Body of pancreas (tissue), 4 donors: ENCODE measurements at places on chromosomes 11 and 22.

GRCh38 chr11:9739123-9739900 lies 75.4 kb downstream of the SWAP70 start:
- no peaks in the 10 kb centered on the region for H3K36me3 ChIP-seq
- no peak overlapping the region for H3K27ac ChIP-seq
- peaks cover 32% of the 10 kb centered on the region for H3K4me1 ChIP-seq
- DNase-seq = no peak

GRCh38 chr11:122917311-122917710 lies 34.8 kb downstream of the JHY start:
- no peak overlapping the region for H3K4me3 ChIP-seq
- H3K36me3 ChIP-seq = no peaks in the 10 kb centered on the region
- no peak overlapping the region for H3K27ac ChIP-seq
- H3K4me1 ChIP-seq = no peaks in the 10 kb centered on the region

DNA sequence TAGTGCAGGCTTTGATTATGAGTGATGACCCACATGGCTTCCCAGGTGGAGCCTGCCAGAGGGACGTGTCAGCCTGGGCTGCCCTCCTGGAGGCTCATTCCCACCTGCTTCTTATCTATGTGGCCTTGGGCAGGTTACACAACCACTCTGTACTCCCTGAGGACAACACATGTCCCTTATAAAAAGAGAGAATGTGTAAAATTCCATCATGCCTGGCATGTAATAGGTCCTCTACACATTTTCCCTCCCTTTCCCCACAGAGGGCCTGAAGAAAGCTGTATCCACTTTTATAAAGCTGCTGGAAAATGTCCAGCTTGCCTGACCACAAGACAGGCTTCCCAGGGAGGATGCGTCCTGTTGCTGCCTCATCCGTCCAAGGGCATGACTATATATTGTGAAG lies 55.0 kb upstream of the VSTM5 start:
- no peak for DNase-seq
- peaks cover 7% of the 10 kb centered on the region for H3K4me1 ChIP-seq
- H3K36me3 ChIP-seq = no peaks in the 10 kb centered on the region
- H3K4me3 ChIP-seq = no peak overlapping the region
- H3K27ac ChIP-seq = no peak overlapping the region

- peaks cover 45% of the 10 kb centered on the region for H3K27me3 ChIP-seq
- peaks cover 17% of the 10 kb centered on the region for H3K4me1 ChIP-seq
- no peak for DNase-seq
- H3K36me3 ChIP-seq = no peaks in the 10 kb centered on the region
- H3K27ac ChIP-seq = no peak overlapping the region
Measured at GRCh38 chr11:31828217-31828616, 17.1 kb upstream of the PAX6 start.

- DNase-seq = no peak
- H3K27ac ChIP-seq = no peak overlapping the region
- no peaks in the 10 kb centered on the region for H3K36me3 ChIP-seq
- no peaks in the 10 kb centered on the region for H3K27me3 ChIP-seq
- H3K4me1 ChIP-seq = no peaks in the 10 kb centered on the region
Measured at GRCh38 chr11:42003801-42004200, 544.3 kb upstream of the LRRC4C start.
